ENCODE measurements at places on chromosomes 3 and 15.

DNA sequence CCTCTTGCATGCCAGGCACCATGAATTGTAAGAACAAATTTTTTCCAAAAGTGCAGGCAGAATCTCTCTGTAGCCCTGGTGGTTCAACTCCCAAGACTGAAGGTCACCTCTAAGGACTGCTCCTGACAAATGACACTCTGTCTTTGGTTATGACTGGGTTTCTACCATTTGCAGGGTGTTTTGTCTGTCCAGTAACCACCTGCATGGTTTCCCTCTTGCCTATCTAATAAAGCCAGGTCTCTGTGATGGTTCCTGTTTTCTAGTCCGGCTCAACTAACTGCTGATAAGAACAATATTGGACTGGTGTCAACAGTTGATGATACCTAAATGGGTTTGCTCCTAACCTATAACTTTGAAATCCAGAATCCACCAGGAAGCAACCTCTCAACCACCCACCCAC lies 43.7 kb downstream of the ATP8B4 start:
- no peak for DNase-seq

- DNase-seq, result no peak
Observed at GRCh38 chr15:40554161-40554525, 10.7 kb downstream of the CCDC32 start.

- no peak for DNase-seq
Observed at GRCh38 chr3:105359098-105359762, 7.5 kb upstream of the ALCAM start.

DNA sequence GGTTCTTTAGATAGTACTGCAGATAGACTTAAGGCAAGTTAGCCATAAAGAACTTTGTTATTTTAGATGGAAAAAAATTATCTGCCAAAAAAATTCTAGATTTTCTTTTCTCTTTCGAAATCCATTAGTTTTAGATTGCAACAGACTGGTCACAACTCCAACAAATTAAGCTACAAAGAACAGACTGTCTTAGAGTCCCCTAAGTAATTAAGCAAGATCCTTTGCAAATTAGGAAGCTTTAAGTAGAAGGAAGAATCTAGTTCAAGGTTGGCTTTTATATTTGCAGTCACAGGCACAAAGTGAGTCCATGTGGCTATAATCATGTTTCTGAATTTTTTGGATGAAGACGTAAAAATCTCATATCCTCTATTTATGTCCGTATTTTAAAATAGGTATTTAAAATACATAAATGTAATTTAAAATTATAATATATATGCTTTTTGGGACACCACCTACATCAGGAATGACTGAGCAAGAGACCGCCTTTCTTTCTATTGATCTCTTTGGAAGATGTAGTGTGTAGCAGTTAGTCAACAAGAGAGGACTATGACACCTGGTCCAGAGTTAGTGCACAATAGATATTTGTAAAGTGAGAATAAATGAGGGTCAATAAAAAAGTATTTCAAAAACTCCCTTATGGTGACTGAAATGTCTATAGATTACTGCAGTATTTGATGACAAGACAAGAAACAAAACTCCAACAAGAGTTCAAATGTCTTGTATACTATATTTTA lies 34.4 kb downstream of the TMEM45A start:
- DNase-seq, result no peak

DNA sequence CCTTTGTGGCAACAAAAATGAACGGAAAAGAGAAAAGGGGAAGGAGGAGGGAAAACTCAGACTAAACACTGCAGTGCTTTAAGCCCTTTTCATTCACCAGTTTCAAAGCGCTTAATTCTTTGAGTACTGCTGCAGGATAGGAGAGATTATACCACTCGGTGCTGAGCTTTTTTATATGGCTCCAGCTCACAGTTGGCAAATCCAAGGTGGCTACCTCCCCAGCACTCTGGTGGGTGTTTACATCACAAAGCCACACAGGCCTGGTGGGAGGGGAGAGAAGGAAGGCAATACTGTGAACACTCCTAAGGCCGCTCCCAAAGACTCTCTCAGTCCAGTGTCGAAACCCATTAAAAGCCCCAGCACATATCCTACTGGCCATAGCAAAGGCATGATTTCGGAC lies 191.4 kb downstream of the STT3B start:
- no peak for DNase-seq

DNA sequence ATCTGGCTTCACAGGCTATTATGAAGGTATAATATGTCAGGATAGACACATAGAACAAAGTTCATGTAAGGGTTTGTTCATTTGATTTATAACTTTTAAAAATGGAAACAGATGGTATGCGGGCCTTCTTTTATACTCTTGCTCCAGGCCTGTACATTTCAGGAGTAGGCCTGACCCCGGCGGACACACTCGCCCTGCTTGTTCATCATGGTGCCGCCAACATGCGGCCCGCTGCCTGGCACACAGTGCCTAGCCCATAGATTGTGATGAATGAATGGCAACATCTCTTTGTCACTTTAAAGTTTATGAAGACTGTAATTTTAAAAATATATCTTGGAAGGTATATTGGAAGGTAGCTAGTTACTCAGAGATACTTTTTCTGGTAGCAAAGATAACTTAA lies 92.1 kb upstream of the BLM start:
- no peak for DNase-seq

GRCh38 chr15:70025413-70026296 lies 72.1 kb downstream of the TLE3 start:
- DNase-seq, result no peak

GRCh38 chr3:12590096-12590495 lies 33.2 kb downstream of the MKRN2 start:
- DNase-seq, result no peak
